ENCODE measurements at places on chromosomes 7 and 10.

- DNase-seq, result no peak
These were observed 17.7 kb upstream of the GPR37 start for GRCh38 chr7:124783271-124783670.

GRCh38 chr7:147984265-147984664 is 606.3 kb upstream of the C7orf33 start:
- no peak for DNase-seq

GRCh38 chr10:53006663-53007526 is 234.3 kb upstream of the MBL2 start:
- DNase-seq, result no peak

DNA sequence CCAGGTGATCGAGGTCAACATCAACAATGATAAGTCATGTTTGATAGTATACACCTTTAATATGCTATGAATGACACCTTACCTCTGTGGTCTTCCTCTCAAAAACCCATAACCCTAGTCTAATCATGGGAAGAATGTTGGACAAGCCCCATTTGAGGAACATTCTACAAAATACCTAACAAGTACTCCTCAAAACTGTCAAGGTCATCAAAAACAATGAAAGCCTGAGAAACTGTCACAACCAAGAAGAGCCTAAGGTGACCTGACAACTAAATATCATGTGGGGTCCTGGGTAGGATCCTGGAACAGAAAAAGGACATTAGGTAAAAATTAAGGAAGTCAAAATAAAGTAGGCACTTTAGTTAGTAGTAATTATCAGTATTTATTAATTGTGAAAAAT is 5.9 kb upstream of the NUDCD3 start:
- DNase-seq, result no peak

DNA sequence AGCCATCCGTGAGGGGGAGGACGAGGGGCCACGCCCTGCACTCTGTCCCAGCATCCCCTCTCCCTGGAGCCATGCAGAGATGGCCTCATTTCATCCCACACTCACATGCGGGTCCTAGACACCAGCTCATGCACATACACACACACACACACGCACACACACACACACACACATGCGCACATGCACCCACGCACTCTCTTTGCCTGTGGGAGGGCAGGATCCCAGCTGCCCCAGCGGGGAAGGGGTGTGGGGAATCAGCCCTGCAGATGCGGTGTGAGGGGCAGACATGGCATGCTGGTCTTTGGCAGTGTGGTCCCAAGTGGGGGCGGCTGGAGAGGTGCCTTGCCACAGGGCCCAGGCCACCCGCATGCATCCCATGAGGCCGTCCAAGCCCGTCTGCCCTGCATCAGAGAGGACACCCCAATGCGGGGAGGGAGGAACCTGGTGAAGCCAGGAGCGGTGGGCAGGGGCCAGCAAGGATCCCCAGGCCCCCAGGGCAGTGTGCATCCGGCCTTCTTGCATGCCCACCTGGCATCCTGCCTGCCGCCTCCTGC is 68.1 kb downstream of the LHPP start:
- DNase-seq, result no peak

- DNase-seq, result no peak
These were observed 65.9 kb upstream of the FAM133B start for GRCh38 chr7:92656121-92656520.

DNA sequence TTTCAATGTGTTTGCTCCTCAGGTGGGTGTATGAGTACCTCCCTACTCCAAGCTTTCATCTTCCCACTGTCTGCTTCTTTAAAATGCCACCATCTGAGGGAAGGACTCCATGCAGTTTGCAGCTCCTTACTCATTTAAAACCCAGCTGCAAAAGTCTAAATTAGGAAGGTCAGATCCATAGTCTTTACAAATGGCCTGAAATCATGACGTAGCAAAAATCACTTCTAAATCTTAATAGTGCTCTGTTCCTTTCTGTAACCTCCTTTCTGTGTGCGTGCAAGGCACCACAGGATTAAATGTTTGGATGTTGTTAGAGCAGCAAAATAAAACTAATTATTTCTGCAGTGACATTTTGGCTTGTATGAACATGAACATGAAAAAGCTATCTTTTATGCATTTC is 366.9 kb upstream of the IGFBP3 start:
- DNase-seq, result no peak

DNA sequence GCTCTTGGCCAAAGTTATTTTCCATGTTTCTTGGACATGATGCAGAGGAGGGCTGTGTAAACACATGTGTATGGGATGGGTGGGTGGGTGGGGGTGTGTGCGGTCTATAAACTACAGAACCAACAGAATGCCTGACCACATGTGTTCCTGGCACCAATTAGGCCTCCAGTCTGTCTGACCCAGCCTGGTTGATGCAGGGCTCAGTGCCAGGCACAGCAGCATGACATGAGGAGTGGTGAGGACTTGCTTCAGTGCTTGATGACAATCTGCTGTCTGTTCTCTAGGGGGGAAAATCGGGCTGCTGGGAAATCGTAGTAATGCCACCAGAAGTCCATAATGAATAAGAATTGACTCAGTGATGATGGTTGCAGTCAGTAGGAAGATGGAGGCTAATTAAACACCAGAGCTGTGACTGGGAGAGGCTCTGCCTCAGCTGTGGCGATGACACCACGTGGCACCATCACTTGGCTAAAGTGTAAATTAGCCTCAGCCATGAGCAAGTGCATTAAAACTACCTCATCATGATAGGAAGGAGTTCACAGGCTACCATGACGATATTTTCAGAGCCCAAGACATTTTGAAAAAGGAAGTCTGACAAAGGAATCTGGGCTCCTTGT is 260.1 kb upstream of the PODXL start:
- no peak for DNase-seq

GRCh38 chr10:5448333-5449001 is 36.1 kb downstream of the NET1 start:
- DNase-seq, result no peak

DNA sequence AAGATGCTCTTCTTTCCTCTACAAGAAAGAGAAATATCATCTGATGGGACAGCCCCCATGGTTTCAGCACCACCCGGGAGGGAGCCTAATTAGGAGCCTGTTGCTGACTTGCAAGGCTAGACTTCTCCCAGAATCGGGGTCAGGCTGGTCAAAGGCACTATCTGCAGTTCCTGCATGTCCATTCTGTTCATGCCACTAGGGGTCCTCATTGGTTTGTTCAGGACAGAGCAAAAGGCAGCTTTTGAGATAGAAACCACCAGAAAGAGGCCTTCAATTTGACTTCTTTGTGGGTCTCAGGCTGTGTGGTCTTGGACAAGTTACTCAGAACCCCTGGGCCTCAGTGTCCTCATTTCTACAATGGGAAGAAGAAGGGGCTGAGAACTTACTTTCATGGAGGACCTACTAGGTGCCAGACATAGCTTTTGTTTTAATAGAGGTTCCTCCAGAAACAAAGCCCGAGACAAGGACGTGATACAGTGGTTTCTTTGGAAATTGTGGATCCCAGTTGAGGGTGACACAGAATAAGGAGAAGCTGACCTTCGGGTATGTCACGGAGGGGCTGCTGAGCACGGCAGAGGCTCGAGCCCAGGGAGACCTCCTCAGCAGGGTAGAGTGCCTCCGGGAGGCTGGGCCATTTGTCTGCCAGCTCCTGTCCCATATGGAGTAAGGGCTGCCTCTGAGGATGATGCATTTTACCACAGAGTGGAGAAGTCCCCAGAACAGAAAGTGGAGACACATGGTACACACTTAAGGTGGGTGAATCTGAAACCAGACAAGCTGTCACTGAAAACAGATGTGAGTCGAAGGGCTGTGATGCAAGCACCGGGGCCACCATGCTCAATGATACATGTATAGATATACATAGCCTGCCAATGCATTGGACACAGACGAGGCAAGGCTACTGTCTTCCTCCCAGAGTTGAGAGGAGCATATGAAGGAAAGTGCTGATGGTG is 33.1 kb upstream of the NEUROD6 start:
- peak; percentile 17 for DNase-seq

GRCh38 chr7:24970676-24971075 is 9.3 kb downstream of the OSBPL3 start:
- DNase-seq, result no peak

DNA sequence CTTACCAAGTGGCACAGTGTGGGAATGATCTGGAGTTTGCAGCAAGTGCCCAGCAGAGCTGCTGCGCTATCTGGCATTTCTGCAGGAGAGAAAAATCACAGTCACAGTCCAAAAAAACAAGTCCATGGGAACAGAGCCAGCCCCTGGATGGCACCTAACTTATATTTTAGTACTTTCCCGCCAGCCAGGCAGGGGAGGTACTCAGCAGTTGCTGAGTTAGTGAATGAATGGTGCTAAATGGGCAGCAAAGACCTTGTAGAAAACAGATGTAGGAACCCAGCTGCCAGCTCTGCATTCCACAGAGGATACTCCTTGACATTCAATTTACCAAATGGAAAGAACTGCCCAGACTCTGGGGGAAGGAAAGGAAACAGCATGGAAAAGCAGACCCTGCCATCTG is 54.5 kb downstream of the GSDME start:
- DNase-seq, result no peak

GRCh38 chr10:76935941-76936613 is 701.5 kb downstream of the KCNMA1 start:
- DNase-seq, result no peak

DNA sequence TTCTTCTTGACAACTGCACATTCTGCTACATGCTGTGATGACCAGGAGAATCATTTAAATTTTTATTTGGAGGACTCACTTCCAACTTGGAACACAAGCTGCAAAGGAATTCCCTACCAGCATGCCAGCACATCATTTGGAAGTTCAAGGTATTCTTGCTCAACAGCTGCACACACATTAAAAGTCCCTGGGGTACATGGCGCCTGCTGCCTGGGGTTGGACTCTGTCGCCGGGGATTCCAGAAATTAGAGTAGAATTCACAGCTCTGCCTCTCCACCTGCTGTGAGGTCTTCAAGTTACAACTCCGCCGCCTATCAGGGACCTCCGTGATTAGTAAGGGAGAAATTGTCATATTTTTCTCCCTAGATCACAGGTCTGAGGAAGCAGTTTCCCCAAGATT is 1.1 kb downstream of the ZNF32 start:
- no peak for DNase-seq

GRCh38 chr7:24328050-24328449 is 44.1 kb downstream of the NPY start:
- DNase-seq, result no peak

GRCh38 chr10:120949609-120950031 is 98.5 kb downstream of the WDR11 start:
- DNase-seq, result no peak

GRCh38 chr10:91610919-91611318 is 22.0 kb downstream of the PPP1R3C start:
- DNase-seq, result no peak

- no peak for DNase-seq
These were observed 80.2 kb upstream of the GTF2IRD1 start for GRCh38 chr7:74373536-74373935.

DNA sequence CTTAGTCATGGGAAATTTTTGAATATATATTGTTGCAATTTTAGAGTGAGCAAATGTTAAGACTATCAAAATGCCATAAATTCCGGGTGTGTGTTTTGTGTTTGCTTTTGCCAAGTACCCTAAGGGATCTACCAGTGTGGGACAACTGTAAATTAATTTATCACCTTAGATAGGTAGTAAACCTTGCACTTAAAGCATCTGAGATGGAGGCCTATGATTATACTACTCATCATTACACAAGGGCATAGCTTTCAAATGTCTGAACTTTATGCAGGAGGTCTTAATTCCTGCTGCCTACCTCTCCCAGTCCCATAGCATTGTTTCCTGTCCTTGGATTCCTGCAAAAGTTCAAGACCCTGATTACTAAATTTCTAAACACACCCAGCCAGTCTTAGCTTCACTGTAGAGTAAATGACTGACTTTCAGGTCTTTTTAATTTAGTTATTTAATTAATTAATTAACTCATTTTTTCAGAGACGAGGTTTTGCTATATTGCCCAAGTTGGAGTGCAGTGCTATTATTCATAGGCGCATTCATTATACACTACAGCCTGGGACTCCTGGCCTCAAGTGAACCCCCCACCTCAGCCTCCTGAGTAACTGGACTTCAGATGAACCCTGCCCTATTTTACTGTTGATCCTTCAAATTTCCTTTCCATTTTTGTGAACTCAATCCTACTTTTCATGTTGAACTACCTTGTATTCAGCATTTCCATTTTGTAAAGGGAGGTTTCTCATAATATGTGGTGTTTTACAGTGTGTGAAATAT is 47.0 kb downstream of the THSD7A start:
- no peak for DNase-seq

- no peak for DNase-seq
These were observed 7.1 kb downstream of the COBL start for GRCh38 chr7:51309361-51310130.

GRCh38 chr10:5078547-5079180 is 15.6 kb upstream of the AKR1C3 start:
- DNase-seq, result no peak

GRCh38 chr10:22674573-22674930 is 39.8 kb downstream of the PIP4K2A start:
- DNase-seq, result no peak

- DNase-seq, result no peak
These were observed 30.5 kb upstream of the FBXW4 start for GRCh38 chr10:101725296-101726114.

DNA sequence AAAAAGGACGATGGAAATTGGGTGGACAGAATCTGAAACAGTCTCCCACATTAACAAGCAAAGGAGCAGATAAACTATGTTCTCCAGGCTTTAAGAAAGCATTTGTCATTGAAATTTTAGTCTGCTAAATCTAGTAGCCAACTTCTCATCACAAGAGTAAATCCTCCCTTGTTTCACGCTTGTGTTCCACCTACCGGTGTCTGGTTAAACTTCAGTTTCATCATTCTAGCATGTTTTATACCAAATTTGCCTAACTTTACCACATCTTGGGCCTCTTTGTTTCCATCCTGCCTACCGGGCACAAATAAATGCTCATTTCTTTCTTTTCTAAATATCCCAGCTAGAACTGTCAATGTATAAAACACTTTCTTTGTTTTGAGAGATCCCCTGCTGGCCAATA is 5.8 kb downstream of the LIPA start:
- no peak for DNase-seq

DNA sequence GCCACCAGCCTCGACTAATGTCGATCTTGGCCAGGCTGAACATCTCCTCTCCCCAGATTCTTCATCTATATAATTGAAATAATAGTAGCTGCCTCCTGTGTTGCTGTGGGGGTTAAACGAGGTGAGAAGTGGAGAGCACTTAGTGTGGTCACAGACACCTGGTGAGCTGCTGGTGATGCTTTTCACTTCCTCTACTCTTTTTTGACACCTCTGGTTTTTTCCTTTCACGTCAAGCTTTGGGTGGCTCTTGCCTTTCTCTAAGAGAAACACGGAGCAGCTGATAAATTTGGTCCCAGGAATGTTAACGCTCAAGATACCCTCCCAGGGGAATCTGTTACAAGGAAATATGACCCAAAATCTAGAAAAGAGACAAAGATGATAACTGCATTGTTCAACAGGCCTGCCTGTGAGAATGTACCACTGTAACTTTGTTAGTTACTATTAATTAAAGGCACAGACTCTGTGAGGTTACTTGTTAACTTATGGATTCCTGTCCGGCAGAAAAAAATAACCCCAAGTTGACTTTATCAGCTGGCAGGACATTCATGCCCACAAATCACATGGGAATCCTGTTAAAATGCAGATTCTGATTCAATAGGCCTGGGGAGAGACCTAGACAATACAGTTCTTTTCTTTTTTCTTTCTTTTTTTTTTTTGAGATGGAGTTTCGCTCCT is 9.5 kb upstream of the NPFFR1 start:
- DNase-seq, result no peak

GRCh38 chr7:80054356-80054755 is 80.3 kb upstream of the GNAI1 start:
- no peak for DNase-seq

All from putamen (tissue), 1 donor.